ENCODE measurements at places on chromosomes 1 and 21.

- DNase-seq = no peak
Observed at GRCh38 chr1:15207829-15208429, 39.1 kb upstream of the FHAD1 start.

DNA sequence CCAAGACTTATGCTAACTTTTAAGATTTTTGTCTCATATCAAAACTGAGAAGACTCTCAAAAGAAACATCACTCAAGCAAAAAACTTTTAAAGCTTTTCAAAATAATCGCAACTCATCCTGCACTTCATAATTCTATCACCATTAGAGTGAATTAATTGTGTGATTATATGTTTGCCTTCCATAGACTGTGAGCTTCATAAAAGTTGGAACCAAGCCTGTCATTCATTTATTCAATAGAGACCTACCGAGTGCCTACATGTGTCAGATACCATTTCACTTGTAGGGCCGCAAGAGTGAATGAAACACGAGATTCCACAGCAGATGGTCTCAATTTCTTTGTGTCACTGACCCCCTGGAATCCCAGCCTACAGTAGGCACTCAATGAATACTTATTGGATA is 106.4 kb downstream of the RHOU start:
- no peak for DNase-seq

DNA sequence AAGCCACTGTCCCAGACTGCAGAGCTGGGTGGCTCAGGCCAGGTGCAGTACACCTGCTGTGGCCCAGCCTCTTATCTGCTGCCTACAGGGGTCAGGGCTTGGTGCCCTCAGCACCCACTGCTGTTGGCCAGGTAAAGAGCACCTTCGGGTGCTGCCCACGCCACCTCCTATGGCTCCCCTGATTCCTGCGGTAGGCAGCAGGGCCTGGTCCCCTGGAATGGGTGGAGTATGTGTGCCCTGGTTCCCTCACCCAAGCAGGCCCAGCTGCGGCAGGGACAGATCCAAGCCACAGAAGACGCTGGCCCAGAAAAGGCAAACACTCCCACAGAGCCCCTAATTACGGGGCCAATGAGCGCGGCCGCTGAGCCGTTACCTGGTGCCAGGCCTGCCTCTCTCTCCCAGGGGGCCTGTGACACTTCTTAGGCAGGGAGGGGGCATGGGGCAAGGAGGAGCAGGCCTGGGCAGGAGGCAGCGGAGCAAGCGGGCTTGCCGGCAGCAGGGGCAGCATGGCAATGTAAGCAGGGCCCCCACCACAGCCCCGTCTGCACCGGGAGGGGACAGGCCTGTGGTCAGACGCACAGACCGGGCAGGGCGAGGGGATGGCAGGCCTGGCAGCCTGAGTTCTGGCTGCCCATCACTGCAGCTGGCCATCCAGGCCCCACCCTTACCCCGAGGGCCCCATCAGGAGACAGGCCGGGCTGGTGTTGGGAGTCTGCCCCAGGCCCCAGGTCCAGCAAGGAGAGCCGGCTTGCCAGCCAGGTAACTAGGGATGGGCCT is 19.0 kb downstream of the ESPN start:
- no peak for DNase-seq

DNA sequence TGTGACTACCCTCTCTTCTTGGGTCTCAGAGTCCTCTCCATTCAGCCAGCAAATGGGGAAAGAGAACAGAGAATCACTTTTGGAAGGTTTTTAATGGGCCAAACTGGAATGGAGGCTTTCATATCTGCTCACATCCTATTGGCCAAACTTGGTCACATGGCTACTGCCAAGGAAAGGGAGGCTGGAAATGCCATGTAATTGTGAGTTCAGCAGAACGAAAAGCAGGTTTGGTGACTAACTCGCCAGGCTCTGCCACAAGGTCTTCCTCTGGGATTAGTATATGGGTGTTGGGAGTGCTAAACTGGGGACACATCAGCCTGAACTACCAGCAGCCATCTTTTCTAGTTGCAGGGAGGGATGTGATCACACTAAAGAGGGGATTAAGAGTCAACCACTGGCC is 19.2 kb downstream of the RD3 start:
- DNase-seq = no peak

DNA sequence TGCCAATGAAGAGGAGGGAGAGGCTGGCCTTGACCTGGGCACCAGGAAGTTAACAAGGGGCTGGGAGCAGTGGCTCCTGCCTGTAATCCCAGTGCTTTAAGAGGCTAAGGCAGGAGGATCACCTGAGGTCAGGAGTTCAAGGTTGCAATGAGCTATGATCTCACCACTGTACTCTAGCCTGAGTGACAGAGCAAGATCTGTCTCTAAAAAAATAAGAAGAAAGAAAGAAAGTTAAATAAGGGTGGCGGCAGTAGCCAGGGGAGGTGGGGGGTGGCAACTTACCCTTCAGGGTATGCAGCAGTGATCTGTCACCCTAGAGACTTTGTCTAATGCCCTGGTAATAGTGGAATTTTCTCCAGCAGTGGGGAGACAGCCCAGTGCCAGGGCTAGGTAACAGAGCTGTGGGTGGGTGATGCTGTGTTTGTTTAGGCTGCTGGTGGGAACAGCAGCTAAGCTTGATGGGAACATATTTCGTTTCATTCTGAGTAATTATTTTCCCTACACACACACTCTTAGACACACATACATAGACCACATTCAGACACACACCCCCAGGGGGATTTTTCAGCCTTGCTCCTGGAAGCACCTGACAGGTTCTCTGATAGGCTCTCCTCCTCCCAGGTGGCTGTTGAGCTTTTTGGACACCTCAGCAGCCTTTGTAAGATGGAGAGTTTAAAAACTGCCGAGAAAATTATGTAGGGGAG is 11.3 kb upstream of the SYT6 start:
- DNase-seq = no peak

- DNase-seq = no peak
Observed at GRCh38 chr1:176829261-176829660, 335.3 kb downstream of the ASTN1 start.

- DNase-seq = peak; percentile 13
Observed at GRCh38 chr1:230459465-230459864, 33.3 kb upstream of the PGBD5 start.

DNA sequence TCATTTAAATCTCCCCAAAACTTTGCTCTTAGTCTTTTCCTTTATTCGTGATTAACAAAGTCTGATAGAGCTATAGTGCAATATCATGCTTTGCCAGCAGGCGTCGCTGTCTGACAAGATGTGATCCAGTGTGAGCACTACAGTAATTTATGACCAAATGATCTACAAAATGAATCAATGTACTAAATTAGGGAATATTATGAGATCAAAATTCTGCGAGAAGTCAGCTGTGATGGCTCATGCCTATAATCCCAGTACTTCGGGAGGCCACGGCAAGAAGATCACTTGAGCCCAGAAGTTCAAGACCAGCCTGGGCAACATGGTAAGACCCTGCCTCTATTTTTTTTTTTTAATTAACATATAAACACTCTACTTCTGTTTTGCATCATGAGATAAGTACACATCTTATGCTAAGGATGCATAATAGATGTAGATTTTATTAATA is 3.6 kb upstream of the SPSB1 start:
- DNase-seq = peak; percentile 73
